Urinary bladder (tissue), 4 donors: ENCODE measurements at places on chromosomes 5 and 9.

DNA sequence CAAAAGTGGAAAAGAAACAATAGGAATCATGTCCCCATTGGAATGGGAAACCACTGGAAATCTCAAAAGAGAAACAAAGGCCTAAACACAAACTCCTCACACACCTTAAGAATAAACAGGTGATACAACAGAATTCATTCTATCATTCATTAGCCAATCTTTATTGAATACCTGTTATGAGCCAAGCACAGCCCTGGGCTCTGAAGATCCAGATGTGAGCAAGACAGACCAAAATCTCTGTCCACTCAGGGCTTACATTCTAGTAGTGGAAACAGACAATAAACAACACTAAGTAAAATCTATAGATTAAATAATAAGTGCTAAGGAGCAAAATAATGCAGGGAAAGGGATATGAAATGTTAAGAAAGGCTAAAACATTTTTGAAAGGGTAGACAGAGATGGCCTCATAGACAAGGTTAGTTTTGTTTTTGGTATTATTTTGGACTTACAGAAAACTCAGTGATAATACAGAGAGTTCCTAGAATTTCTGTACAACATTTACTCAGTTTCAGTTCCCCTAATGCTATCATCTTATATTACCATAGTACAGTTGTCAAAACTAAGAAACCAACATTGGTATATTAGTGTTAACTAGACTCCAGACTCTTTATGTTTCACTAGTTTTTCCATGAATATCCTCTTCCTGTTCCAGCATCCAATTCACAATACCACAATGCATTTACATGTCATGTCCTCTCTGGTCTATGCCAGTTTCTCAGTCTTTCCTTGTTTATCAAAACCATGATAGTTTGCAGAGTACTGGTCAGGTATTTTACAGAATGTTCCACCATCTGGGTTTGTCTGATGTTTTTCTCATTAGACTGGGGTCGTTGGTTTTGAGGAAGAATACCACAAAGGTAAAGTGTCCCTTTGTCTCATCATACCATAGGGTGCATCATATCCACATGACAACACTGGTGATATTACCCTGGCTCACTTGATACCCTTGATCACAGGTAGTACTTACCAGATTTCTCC is 103.7 kb downstream of the SIL1 start:
- no peak for DNase-seq

DNA sequence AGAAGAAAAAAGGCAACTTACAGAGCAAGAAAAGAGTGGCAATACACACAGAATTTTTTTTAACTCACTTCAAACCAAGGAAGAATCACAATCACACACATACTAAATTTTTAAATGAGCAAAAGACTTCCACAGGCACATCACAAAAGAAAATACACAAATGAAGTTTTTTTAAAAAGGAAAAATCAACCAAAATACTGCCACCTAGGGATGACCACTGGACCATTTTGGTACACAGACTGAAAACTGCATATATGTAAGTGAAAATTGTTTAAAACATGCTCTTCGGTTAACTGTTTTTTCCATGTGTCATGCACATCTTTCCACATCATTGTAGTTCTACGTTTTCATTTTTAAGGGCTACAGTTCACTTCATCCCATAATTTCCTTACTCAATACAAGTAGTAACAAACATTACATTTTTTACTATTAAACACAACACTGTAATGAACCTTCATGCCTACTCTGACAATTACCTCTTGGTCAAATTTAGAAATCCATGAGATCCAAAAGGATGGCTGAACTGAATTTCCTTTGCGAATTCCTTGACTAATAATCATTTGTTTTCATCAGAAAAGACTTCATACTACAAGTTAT is 79.0 kb downstream of the FBXW11 start:
- no peak for DNase-seq

- DNase-seq: no peak
These were observed 8.5 kb downstream of the NKD2 start for GRCh38 chr5:1017056-1017455.

DNA sequence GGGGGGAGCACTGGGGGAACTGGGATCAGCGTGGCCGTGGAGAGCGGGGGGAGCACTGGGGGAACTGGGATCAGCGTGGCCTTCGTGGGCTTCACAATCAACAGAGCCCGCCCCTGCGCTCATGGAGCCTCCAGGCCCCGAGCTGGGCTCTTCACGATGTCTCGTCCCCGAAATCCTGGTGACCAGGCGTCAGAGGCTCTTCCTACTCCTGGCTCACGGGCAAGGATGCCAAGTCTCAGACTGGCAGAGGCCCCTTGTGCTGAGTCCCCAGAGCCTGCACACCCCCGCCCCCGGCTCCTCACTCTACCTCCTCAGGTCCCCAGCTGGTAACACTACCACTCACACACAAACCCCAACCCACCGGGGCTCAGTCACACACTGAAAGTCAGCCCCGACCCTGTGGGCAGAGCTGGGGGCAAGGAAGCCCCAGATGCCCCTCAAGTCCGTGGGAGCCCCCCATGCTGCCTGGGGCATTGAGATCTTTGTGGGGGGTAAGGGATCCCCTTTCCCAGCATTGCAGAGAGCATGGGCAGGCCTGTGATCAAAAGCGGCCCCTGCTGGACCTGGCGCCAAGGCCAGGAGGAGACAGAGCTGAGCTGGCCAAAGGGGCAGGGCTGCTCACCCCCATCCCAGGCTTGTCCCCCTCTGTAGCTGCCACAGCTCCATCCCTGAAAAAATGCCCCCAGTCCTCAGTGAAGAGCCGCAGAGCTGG is 26.7 kb downstream of the LHX3 start:
- DNase-seq: no peak

DNA sequence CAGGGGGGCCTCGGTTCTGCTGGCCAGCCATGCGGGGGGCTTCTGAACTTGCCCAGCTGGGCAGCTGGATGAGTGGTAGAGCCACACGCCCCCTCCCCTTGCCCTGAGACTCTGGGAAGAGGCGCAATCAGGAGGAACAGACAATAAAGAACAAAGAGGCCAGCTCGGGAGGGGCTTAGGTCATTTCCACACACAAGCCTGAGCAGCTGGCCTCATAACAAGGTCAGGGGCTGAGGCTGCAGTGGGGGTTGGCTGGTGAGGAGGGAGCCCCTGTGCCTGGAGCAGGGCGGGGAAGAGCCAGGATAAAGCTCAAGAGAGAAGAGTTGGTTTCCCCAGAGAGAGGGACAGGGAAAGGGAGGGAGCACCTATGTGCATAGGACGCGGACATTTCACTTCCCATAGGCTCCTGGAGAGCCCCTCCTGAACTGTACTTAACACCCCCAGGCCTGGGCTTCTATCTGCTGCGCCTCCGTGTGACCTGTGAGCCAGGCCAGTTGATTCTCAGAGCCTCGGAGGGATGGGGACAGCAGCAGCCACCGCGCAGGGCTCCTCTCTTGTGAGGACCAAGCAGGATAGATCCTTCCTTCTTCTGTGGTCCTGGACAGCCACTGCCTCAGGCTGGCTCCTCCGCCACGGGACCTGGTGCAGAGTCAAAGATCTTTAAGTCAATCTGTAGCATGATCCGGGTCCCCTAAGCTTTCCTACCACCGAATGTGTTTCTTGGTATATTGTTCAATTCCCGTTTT is 75.3 kb upstream of the GGTA1 start:
- no peak for DNase-seq

- no peak for DNase-seq
These were observed 119.1 kb downstream of the C9orf50 start for GRCh38 chr9:129501771-129502319.

- DNase-seq: no peak
These were observed 116.3 kb downstream of the PTTG1 start for GRCh38 chr5:160537940-160538339.

DNA sequence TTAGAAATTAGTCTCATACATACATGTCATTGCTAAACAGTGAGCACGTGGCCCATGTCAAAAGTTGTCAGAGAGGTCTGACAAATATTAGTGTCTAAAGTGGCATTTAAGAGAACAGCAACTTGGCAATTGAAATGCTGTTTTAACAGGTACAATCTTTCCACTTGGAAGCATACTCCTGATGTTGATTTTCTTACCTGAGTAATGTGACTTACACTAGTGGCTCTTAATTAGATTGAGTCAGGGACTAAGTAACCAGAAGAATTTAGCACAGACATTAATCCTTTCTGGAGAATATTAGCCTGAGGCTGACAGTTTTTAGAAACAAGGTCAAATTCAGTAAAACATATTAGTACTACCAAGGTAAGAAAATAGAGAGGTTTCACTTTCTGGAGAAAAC is 357.0 kb upstream of the ZNF608 start:
- no peak for DNase-seq

- DNase-seq: no peak
These were observed 623 bp downstream of the FLT4 start for GRCh38 chr5:180648658-180649296.

DNA sequence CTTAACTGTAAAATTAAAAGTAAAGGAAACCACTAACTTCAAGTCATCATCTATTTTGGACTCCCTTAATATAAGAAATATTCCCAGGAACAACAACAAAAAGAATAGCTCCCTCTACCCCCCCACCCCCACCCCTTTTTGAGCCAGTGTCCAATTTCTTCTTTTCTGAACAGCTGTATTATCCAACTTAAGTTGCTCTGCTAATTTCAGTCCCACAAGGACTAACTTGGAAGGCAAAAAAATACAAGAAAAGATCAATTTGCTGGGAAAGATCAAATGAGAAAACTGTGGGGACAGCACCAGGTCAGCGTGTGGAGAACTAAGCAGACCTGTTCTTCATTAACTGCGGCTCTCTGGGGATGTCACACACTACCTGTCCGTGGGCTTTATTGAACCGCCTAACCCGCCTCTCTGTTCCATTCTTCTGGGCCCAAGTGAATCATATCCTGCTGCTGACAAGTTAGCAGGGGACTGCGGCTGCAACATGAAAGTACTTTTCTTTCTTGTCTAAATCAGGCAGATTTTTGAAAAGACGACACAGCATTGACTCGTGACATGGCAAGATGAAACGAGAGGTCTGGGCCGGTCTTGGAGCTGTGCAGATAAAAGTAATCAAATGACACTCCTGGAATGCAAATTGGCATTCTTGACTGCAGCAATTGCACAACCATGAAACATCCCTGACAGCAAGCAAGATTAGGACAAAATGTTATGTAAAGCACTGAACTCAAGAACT is 2.7 kb downstream of the BNC2 start:
- DNase-seq: no peak

GRCh38 chr5:52998552-52999313 is 9.6 kb downstream of the ITGA2 start:
- no peak for DNase-seq

- DNase-seq: no peak
These were observed 38.0 kb downstream of the ABITRAM start for GRCh38 chr9:108972186-108972585.

DNA sequence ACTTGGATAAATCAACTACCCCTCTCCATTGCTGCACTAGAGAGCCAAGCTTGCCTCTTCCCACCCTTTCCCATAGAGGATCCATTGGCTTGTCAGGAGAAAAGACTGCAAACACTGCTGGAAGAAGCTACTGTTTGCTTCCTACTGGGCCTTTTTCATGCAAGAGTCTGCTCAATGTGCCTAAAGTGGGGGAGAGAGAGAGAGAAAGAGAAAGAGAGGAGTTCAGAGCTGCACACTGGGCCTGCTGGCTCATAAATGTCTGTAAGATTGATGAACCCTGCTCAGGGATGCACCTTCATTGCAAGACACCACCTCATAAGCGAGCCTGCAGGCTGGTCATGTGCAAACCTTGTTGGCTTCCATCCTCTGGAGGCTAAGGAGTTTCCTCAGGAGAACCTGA is 269.4 kb downstream of the ZNF608 start:
- no peak for DNase-seq

DNA sequence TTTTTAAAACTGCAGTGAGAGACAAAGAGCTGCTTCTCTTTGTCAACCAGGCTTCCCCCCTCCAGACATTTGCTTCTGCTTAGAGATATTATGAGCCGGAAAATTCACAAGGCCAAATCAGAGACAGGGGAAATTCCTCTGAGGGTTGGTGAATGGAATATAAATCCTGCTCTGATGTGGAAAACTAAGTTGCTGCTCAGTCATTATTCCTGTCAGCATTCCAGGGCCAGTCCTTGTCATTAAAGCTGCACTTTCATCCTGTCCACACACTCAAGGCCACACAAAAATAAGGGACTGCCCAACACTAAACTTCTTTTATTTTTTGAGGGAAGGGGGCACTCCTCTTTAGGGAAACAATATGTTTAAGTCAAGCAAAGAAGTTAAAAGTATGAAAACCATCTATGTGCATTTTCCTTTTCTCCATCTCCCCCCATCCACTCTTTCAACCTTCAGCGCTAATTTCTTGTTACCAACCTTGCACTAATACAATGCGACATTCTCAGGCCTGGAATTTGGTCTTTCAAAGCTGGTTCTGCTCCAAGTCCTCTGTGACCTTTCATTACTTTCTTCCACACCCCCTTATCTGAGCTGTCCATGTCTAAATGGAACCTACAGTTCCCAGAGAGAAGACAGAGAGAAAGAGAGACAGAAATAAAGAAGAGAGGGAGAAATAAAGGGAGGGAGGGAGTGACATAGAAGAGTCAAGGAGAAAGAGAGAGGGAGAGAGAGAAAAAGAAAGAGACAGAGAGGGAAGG is 118.9 kb upstream of the S1PR3 start:
- no peak for DNase-seq

GRCh38 chr5:93569300-93570160 is 11.5 kb downstream of the NR2F1-AS1 start:
- no peak for DNase-seq

- no peak for DNase-seq
These were observed 6.4 kb downstream of the DNAJC25 start for GRCh38 chr9:111637421-111637950.

- no peak for DNase-seq
These were observed 4.3 kb downstream of the CDHR2 start for GRCh38 chr5:176553260-176554085.

DNA sequence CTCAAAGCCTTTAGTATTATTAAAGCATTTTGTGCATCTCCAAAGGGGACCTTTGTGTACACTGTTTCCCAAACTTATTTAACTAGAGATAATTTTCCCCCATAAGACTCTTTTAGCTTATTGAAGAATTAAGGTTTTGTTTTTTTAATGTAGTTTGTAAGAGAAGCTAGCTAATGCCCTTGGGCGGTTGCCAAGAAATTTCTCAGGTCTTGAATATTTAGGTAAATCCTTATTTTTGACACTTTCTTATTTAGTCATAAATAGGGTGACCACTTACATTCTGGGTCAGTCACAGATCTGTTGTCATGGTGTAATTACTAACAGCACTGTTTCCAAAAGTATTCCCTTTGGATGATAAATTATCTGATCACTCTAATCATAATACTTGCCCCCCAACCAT is 27.2 kb downstream of the TNFAIP8 start:
- no peak for DNase-seq

GRCh38 chr9:109039539-109039938 is 26.2 kb upstream of the CTNNAL1 start:
- DNase-seq: no peak

- DNase-seq: no peak
These were observed 778 bp downstream of the FRRS1L start for GRCh38 chr9:109166171-109166770.

DNA sequence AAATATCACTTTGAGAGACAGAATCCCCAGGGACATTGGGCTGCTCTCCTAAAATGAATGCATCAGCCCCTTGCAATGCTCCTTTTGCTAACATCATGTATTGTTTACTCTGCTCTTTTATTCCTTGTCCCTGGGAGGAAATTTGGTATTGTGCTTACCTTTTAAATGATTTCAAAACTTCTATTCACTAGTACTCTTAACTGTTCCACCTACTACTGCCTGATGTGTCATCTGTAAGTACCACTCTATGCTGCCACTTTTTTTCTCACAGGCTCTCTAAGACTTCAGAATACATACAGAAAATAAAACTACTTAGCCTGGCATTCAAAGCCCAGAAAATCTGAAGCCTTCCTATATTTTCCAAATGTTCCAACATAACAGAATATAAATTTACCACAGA is 667.2 kb downstream of the BRINP1 start:
- DNase-seq: no peak

- DNase-seq: no peak
These were observed 40.4 kb downstream of the BASP1 start for GRCh38 chr5:17257705-17258273.
